ENCODE measurements at places on chromosomes 2 and 18. TPM values are rescaled to one million over a fixed set of nuclear protein-coding genes. Genes with fewer than 3 reads are reported as not detected.

GRCh38 chr2:34153484-34153883 is 554.4 kb upstream of the FAM98A start:
- H3K4me1 ChIP-seq, result no peaks in the 10 kb centered on the region
- no peak for DNase-seq
- H3K27me3 ChIP-seq, result no peaks in the 10 kb centered on the region
- no peaks in the 10 kb centered on the region for H3K36me3 ChIP-seq
- H3K4me3 ChIP-seq, result no peak overlapping the region

DNA sequence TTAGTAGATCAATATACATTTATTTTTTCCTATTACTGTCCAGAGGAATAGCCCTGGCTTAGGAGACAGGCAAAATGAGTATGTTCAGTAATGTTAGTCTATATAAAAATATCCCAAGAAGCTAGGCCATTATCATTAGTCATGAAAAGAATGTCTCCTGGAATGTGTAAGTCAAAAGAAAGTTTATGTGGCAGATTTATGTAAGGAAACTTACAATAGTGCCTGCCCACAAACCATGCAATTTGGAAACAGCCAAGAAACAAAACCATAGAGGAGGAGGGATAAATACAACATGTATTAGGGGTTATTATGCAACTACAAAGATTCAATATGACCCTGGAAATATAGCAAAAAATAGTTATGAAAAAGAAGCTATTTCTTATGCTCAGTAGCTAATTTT is 96.3 kb downstream of the NOL4 start:
- H3K27me3 ChIP-seq, result no peaks in the 10 kb centered on the region
- no peaks in the 10 kb centered on the region for H3K36me3 ChIP-seq
- H3K27ac ChIP-seq, result no peak overlapping the region

- no peak overlapping the region for H3K4me3 ChIP-seq
- H3K4me1 ChIP-seq, result no peaks in the 10 kb centered on the region
- no peaks in the 10 kb centered on the region for H3K36me3 ChIP-seq
- no peak overlapping the region for H3K27ac ChIP-seq
These were observed 69.3 kb upstream of the FN1 start for GRCh38 chr2:215505044-215505786.

DNA sequence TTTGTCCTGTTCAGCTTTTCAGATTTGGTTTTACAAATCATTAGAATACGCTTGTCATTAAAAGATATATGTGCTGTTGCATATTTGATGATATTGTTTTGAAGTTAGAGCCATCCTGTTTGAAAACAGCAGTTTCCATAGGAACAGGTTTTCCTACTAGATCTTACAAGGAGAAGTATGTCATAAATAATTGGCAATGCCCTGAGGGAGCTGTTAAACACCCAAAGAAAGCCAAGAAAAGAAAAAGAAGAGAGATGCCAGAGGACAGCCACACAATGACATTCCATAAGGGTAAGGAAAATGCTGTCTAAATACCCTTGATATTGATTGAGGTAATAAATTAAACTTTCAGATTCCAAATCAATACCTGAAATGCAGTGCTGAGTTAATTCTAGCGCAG is 392.2 kb upstream of the CRIM1 start:
- no peaks in the 10 kb centered on the region for H3K27me3 ChIP-seq
- H3K4me1 ChIP-seq, result no peaks in the 10 kb centered on the region
- H3K4me3 ChIP-seq, result no peak overlapping the region
- no peak overlapping the region for H3K27ac ChIP-seq
- no peak for DNase-seq
- H3K36me3 ChIP-seq, result no peaks in the 10 kb centered on the region

GRCh38 chr2:62920070-62920469 is 130.6 kb upstream of the OTX1 start:
- DNase-seq, result no peak
- no peaks in the 10 kb centered on the region for H3K4me1 ChIP-seq
- no peaks in the 10 kb centered on the region for H3K36me3 ChIP-seq
- no peak overlapping the region for H3K27ac ChIP-seq

The GULP1 gene
- total RNA-seq, result 25.1 TPM
